ENCODE measurements at places on chromosomes 1 and 21. TPM values are rescaled to one million over a fixed set of nuclear protein-coding genes. Genes with fewer than 3 reads are reported as not detected.

- DNase-seq: no peak
These were observed 51.3 kb upstream of the SLC45A1 start for GRCh38 chr1:8266436-8267165.

The KIAA1614 gene
- total RNA-seq: 5.6 TPM

DNA sequence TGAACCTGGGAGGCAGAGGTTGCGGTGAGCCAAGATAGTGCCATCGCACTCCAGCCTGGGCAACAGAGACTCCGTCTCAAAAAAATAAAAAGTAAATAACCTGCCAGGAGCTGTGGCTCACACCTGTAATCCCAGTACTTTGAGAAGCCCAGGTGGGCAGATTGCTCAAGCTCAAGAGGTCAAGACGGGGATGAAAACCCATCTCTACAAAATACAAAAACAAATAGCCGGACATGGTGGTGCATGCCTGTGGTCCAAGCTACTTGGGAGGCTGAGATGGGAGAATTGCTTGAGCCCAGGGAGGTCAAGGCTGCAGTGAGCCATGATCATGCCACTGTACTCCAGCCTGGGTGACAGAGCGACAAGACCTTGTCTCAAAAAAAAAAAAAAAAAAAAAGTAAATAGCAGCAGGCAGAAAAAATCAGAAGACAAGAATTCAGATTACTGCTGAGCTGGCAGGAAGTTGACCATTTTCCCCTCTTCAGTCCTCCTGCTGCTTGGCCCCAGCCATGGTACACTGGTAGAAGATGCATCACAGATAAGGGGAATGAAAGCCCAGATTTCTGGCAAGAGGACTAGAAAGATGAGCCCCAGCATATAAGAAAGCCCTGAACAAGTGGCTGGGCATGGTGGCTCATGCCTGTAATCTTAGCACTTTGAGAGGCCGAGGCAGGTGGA, 97.6 kb downstream of the TOMM20 start:
- DNase-seq: no peak

The GJA9 gene
- total RNA-seq: 0.42 TPM

DNA sequence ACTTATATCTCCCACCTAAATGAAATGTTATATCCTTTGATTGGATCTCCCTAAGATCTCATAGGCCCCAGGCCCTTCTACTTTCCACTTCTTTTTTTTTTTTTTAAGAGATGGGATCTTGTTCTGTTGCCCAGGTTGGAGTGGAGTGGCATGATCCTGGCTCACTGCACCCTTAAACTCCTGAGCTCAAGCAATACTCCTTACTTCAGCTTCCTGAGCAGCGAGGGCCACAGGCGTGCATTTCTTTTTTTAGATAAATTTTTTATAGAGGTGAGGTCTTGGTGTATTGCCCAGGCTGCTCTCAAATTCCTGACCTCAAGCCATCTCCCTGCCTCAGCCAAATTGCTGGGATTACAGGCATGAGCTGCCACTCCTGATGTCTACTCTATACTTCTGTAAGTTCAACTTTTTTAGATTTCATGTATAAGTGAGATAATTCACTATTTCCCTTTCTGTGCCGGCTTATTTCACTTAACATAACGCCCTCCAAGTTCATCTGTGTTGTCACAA, 987.5 kb upstream of the NCAM2 start:
- no peak for DNase-seq

- DNase-seq: no peak
These were observed 3.1 kb downstream of the CCDC190 start for GRCh38 chr1:162857850-162858249.

DNA sequence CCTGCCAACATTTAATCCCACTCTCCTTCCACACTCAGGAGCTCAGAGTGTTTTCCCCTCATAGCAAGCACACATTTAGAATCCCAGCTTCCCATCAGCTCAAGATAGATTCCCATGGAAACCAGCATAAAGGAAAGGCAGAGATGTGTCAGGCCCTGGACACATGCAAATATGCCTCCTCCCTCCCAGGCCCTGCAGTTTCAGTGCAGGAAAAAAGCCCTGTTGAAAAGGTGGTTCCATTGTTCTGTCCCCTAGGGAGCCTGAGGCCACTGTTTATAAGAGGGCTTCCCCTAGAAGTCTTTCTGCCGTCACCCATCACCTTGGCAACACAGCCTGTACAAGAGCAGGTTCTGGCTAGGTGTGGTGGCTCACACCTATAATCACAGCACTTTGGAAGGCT, 3.6 kb downstream of the CACNA1S start:
- no peak for DNase-seq

DNA sequence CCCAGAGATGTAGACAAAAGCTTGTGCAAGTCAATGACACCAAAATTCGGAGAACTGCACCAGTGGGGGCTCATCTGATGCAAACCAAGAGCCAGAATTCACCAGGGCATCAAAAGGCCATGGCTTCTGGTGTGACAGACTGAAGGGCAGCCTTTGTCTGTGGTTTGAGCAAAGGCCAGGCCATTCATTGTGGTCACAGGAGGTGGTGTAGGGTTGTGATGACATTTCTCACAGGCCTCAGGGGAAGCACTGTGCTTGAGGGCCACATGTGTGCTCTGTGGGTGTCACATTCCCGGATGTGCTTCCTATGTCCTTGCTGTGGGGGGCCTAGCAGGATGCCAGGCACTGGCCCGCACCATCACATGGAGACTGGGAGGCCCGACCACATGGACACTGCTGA, 22.5 kb upstream of the KCNE1 start:
- DNase-seq: no peak

All from ureter (tissue), 1 donor.